ENCODE measurements at places on chromosomes 6 and 20.

DNA sequence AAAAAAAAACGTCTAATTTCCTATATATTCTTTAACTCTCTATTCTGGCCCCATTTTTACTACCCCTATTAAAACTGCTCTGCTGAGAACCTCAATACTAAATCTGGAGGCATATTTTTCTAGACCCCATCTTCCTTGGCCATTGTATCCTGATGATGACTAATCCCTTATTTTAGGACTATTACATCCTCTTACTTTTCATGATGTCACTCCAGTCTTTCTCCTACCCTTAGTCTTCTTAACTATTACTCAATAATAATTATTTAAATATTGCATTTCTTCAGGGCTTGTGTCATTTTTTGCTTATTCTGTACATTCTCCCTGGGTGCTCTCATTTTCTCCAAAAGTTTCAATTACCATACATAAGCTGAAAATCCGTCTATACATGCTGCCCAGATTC, 6.4 kb downstream of the FBXO30 start:
- DNase-seq: no peak

DNA sequence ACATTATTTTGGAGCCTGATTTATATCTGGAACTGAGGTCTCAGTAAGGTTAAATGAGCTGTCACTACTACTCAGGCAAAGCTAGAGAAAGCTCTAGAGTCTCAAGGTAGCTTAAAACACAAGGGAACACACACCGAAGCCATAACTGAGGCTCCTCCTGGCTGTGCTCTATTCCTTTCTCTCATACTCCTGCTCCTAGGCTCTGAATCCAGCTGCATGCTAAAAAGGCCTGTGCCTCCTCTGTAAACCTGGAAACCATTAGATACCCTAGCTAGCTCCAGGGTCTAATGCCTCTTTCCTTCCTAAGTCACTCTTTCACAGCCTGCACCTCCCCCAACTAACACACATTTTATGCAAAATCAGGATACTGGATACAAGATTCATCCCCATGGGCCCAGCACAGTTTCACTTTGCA, 17.1 kb downstream of the RIPOR2 start:
- DNase-seq: no peak

DNA sequence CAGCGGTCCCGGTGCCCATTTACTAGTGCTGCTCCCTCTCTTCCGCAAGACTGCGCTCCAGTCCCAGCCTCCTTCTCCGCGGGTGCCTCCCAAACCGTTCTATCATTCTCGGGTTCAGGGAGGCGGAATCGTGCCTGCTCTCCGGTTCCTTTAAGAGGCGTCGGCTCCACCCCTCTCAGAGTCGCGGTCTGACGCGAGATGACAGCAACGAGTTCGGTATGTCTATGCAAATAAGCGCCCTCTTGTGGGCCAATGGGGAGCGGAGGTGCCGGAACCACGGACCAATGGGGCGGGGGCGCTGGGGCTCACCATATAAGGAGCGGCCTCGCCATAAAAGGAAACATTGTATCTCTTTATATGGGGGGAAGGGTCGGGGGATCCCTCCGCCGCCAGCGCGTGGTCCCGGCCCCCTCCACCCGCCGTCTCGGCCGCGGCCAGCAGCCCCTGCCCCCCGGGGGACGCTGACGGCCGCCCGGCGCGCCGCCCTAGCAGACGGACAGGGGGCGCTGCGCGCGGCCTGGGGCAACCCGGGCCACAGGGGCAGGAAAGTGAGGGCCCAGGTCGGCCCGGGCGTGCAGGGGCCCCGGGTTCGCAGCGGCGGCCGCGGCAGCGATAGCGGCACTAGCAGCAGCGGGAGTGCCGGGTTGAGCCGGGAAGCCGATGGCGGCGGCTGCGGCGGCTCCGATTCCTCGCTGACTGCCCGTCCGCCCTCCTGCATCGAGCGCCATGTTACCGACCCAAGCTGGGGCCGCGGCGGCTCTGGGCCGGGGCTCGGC, at the start of gene SRF:
SRF (plus strand) TSS at position 339 of the 776 bp plus-strand sequence; CDS start at position 727, 388 bp downstream.
- DNase-seq: peak; percentile 96

DNA sequence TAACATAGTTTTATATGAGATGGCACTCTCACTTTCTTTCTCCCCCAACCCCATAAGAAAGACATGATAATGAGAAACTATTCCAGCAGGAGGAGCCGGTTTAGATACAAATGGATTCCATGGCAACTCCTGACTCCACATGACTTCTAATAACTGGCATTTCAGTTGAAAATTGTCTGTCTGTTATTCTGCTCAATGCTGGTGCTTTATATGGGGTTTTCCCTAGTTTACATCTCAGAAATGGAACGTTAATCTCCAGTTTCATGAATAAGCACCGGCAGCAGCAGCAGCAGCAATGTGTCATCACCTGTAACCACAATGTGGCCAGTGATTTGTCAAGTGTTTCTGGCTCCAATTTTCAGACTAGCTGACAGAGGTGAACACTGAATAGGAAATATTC, 8.0 kb upstream of the SIM1 start:
- DNase-seq: no peak

- DNase-seq: no peak
These were observed 91.2 kb downstream of the CARMIL1 start for GRCh38 chr6:25370178-25371036.

- no peak for DNase-seq
These were observed 41.2 kb downstream of the EIF2S2 start for GRCh38 chr20:34070859-34071258.

GRCh38 chr6:166515072-166515810, 71.2 kb downstream of the RAMACL start:
- DNase-seq: peak; percentile 33

DNA sequence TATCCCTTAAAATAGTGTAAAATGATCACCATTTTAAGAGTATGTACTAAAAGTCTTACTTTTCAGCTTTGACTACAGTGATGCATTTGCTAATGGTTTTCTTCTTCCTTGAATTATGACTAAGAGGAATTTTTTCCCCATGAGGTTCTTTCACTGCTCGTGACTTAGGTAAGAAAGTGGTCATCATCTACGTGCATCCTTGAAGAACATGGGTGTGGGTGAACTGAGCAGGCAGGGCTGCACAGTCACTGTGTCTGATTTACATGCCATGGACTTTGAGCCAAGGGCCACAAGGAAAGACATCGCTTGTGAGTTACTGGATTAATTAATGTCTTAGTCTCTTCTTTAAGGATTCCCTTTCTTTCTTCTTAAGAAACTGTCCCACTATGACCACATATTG, 33.3 kb downstream of the NQO2 start:
- DNase-seq: no peak

- DNase-seq: no peak
These were observed 23.3 kb downstream of the EDN3 start for GRCh38 chr20:59323731-59324130.

DNA sequence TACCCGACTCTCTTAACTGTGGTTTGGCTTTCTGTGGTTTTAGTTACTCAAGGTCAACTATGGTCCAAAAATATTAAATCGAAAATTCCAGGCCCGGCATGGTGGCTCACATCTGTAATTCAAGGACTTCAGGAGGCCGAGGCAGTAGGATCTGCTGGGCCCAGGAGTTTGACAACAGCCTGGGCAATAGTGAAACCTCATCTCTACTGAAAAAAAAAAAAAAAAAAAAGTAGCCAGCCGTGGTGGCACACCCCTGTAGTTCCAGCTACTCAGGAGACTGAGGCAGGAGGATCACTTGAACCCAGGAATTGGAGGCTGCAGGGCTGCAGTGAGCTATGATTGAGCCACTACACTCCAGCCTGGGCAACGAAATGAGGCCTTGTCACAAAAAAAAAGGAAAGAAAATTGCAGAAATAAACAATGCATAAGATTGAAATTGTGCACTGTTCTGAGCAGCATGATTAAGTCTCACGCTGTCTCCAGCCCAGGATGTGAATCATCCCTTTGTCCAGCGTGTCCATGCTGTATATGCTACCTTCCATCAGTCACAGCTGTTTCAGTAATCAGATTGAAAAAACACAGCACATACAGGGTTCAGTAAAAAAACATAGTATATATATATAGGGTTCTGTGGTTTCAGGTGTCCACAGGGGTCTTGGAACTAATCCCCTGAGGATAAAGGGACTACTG, 40.7 kb downstream of the RGS17 start:
- DNase-seq: no peak

DNA sequence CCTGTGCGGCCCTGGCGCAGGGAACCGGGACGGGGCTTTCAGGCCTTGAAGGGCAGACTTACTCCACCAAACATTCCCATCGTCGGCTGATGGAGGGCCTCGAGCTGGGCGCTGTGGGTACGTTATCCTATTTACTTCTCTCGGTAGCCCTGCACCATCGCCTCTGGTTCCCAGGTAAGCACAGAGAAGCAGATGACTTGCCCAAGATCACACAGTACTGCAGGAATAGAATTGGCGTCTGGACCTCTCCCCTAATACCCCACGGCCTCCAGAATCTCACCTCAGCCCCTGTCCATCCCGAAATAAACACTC, 46.4 kb downstream of the PDYN start:
- no peak for DNase-seq

GRCh38 chr6:141562186-141562811, 570.4 kb upstream of the GJE1 start:
- no peak for DNase-seq

GRCh38 chr20:25282796-25283195, 34.9 kb downstream of the PYGB start:
- DNase-seq: no peak

DNA sequence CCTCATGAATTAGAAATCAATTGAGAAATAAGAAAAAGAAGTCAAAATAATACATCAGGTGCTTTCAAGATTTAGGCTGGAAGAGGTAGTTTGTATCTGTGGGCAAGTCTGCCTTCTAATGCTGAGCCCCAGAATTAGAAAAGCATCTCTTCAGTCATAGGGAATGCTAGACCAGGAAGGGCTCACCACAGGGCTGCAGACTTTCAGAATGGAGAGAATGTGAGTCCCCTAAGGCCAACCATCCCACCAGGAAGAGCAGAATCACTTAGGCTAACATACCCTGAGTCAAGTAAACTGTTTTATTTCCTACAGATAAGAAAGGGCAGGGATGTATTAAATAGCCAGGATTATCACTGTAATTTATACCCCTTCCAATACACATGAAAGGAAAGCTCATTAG, 510.2 kb downstream of the RNF144B start:
- no peak for DNase-seq

DNA sequence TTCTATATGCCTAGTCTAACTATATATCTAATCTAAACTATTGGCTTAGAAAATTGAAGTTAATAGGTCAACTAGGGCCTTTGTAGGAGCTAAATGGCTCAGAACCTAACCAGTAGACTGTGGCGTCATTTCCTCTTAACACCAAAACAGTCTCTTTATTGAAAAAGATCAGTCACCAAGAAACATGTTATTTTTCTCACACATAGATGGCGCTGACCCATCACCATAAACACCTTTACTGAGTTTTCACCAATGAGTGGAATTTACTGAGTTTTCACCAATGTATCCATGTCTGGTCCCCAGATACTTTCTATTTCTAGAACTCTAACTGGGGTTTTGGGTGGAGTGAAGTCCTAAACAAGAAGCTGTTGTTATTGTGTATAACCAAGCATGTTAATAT, 636.0 kb downstream of the BCKDHB start:
- DNase-seq: no peak

DNA sequence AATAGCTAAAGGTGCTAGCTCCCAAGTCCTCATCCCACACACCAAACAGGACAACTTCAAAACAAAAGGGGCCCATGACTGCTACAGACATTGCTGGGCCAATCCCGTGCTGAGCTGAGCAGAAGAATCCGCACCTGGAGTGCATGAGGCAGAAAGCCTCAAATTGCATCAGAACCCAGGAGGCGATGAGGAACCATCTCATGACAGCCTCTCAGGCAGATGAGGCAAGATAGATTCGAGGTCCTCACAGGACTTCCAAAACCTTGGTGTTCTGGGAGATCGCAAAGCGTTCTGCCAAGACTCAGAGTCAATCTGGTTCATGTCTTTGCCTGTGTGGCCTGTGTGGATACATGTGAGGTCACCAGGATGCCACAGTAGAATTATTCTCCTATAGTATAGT, 32.8 kb upstream of the SSTR4 start:
- no peak for DNase-seq

DNA sequence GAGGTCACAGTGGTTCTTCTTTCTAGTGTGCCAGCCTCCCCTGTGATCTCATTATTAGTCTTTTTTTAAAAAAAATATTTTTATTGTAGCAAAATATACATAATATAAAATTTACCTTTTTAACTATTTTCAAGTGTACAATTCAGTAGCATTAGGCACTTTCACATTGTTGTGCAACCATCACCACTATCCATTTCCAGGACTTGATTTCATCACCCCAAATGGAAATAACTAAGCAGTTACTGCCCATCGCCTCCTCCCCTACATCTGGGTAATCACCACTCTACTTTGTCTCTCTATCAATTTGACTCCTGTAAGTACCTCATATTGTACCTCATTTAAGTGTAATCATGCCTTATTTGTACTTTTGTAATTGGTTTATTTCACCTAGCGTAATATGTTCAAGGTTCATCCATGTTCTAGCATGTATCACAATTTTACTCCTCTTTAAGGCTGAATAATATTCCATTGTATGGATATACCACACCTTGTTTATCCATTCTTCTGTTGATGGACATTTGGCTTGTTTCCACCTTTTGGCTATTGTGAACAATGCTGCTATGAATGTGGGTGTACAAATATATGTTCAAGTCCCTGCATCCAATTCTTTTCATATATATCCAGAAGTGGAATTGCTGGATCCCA, 68.6 kb upstream of the FYN start:
- DNase-seq: no peak

- peak; percentile 14 for DNase-seq
These were observed 31.6 kb upstream of the SLC32A1 start for GRCh38 chr20:38692436-38693411.

DNA sequence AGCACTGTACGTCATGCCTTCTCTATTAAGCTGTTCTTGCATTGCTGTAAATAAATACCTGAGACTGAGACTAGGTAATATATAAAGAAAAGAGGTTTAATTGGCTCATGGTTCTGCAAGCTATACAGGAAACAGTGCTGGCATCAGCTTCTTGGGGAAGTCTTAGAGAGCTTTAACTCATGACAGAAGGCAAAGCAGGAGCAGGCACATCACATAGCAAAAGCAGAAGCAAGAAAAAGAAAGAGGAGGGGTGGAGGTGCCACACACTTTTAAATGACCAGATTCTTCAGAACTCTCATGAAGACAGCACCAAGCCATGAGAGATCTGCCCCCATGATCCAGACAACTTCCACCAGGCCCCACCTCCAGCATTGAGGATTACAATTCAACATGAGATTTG, 30.1 kb downstream of the CYB5R4 start:
- no peak for DNase-seq

DNA sequence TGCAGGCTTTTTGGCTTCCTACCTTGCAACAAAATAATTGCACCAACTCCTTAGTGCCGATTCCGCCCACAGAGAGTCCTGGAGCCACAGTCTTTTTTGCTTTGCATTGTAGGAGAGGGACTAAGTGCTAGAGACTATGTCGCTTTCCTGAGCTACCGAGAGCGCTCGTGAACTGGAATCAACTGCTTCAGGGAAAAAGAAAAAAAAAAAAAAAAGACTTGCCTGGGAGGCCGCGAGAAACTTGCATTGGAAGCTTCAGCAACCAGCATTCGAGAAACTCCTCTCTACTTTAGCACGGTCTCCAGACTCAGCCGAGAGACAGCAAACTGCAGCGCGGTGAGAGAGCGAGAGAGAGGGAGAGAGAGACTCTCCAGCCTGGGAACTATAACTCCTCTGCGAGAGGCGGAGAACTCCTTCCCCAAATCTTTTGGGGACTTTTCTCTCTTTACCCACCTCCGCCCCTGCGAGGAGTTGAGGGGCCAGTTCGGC, 420 bp downstream of the SOX4 start:
- DNase-seq: no peak

GRCh38 chr6:119077643-119078375, 655 bp downstream of the FAM184A start:
- peak; percentile 10 for DNase-seq
